ENCODE measurements at places on chromosomes 6 and 20.

- DNase-seq = no peak
Observed at GRCh38 chr20:2382833-2383232, 2.1 kb downstream of the TGM6 start.

- DNase-seq = no peak
Observed at GRCh38 chr6:37952027-37952426, 132.5 kb downstream of the ZFAND3 start.

DNA sequence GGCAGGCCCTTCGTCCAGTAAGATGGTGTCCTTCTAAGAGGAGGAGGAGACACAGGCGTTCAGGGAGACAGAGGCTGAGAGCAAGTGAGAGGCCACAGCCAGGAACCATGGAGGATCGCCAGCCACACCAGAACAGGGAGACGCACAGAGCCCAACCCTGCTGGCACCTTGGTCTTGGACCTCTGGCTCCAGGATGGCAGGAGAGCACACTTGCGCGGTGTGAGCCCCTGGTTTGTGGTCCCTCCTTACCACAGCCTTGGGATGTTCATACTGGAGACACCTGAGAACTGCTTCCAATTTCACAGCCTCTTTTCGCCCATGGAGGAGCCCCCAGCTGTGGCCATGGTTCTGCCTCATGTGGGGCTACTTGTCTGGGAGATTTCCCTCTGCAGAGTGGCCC is 222.4 kb downstream of the DLL1 start:
- DNase-seq = no peak

DNA sequence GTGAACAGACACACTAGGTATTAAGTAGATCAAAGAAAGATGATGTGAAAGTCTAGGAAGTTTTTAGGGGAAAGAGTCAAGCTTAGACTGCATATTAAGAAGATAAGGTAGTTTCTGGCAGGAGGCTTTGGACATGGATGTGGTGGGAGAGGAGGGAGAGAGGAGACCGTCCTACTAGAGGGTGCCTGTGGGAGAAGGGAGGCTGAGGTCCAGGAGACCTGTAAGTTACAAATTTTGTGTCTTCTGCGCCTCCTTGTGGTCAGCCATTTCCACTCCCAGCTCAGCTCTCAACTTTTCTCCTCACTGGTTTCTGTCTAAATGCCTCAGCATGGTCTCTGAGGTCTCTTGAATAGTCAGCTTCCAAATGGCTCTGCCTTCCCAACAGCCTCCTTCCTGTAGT is 193.5 kb downstream of the UNC5CL start:
- no peak for DNase-seq

- DNase-seq = no peak
Observed at GRCh38 chr20:46249671-46250070, 58.6 kb downstream of the CDH22 start.

- no peak for DNase-seq
Observed at GRCh38 chr6:122878796-122879195, 89.7 kb downstream of the SMPDL3A start.

- DNase-seq = no peak
Observed at GRCh38 chr6:29995340-29995777, 53.0 kb downstream of the HLA-A start.

- DNase-seq = no peak
Observed at GRCh38 chr6:105567140-105567539, 164.3 kb upstream of the PREP start.

- no peak for DNase-seq
Observed at GRCh38 chr20:44241796-44242195, 5.3 kb upstream of the GDAP1L1 start.

DNA sequence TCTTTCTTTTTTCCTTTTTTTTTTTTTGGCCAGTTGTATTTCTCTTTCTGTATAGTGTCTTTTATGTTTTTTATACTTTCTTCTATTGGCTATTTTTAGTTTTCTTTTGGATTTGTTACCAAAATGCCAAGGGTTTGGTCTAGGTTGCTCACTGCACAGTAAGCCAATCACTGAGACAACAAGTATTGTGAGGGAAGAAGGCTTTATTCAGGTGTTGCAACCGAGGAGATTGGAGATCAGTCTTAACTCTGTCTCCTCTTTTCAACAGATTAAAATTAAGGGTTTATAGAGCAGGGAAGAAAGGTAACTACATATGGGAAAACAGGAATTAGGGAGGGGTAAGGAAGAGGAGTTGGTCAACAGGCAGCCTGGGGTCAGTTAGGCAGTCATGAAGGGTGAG is 10.1 kb upstream of the TRIM26 start:
- no peak for DNase-seq
